ENCODE measurements at places on chromosomes 3 and 15.

DNA sequence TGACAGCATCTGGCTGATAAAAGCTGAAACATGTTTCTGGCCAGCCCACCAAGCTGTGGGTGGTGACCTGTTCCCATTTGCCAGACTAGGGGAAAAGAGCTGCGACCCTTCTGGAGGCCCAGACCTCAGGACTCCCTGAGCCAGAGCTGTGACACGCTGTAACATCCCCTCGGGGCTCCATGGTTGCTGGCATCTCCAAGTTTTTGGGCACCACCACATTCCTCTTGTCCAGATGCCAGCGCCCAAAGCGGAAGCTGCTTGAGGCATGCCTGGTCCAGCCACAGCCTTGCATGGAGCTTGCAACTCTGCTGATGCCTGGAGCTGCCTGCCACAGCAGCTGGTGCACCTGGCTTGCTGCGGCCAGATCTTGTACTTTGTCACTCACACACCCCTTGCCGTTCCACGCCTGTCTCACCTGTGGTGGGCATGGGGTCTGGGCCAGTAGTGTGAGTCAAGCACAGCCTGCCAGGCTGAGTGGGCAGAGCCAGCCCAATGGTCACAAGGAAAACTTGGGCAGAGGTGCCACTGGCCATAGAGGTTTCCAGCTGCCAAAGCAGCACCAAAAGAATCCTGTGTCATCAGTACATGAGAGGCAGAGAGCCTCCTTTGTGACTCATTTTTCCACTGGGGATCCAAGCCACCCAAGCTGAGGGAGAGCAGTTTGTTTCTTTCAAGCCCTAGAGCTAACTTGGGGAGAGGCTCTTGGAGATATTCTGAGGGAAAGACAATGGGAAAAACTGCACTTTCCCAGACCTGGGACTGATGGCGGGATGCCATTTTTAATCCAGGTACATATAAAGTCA, 45.7 kb upstream of the PTX3 start:
- H3K4me1 ChIP-seq = no peaks in the 10 kb centered on the region
- no peak overlapping the region for H3K4me3 ChIP-seq
- H3K27me3 ChIP-seq = no peaks in the 10 kb centered on the region

DNA sequence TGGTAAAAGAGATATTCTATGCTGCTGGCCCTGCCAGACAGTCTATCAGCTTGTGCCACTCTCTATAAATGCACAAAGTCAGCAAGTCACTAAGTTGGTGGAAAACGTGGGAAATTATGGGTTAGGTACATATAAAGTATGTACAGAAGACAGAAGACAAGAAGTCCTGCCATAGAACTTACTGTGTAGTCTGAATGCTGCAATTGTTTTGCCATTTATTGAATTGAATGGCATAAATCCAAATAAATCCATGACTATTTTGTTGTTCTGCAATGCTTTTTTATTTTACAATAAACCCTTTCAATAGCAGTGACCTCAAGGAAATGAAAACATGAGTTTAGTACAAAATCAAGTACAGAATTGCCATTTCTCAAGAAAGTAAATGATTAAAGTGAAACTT, 34.1 kb upstream of the TM4SF1 start:
- DNase-seq = no peak
- no peak overlapping the region for H3K27ac ChIP-seq
- H3K27me3 ChIP-seq = no peaks in the 10 kb centered on the region
- H3K4me1 ChIP-seq = no peaks in the 10 kb centered on the region
- no peaks in the 10 kb centered on the region for H3K36me3 ChIP-seq

GRCh38 chr3:169342652-169343505, 320.6 kb downstream of the MECOM start:
- H3K27ac ChIP-seq = no peak overlapping the region
- no peaks in the 10 kb centered on the region for H3K27me3 ChIP-seq
- DNase-seq = no peak
- no peaks in the 10 kb centered on the region for H3K4me1 ChIP-seq
- no peaks in the 10 kb centered on the region for H3K36me3 ChIP-seq
- no peak overlapping the region for H3K4me3 ChIP-seq

DNA sequence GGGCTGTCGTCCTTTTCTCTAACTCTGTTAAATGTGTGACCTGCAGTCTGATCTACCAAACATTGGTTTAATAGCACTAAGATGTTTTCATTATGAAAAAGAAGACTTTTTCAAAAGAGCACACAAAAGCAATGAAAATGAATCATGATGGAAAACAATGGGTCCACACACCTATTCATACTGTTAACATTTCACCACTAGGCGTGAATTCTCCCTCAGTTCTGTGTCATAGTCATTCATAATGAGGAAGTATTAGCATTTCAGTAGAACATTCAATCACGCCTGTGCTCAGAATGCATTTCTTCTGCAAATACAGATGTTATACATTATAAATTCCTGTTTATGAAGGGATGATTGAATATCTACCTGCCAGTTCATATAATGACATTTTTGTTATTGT, 35.9 kb downstream of the EIF4E3 start:
- peaks cover 71% of the 10 kb centered on the region for H3K4me1 ChIP-seq
- H3K4me3 ChIP-seq = no peak overlapping the region
- H3K27ac ChIP-seq = no peak overlapping the region
- H3K36me3 ChIP-seq = peaks cover 17% of the 10 kb centered on the region
- DNase-seq = no peak
- no peaks in the 10 kb centered on the region for H3K27me3 ChIP-seq

DNA sequence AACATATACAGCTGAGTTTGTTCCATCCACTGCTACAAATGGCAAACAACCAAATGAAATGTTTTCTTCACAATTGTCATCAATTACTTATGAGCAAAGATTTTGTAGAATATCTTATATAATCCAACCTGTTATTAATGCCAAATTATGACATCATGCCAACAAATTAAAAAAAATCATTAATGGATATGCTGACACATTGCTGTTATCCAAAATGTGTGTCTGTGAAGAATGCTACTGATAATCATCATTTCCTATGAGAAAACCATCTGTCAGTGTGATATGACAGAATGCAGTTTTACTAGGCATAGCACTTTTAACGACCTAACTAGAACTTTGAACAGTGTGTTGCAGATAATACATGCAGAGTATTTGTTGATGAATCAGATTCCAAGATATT, 556.5 kb upstream of the KCNMB2 start:
- H3K27ac ChIP-seq = no peak overlapping the region
- H3K27me3 ChIP-seq = no peaks in the 10 kb centered on the region
- no peaks in the 10 kb centered on the region for H3K36me3 ChIP-seq
- no peak for DNase-seq
- no peak overlapping the region for H3K4me3 ChIP-seq

- peak overlapping the region; percentile 70 for H3K27ac ChIP-seq
- H3K4me3 ChIP-seq = no peak overlapping the region
- H3K27me3 ChIP-seq = no peaks in the 10 kb centered on the region
- H3K4me1 ChIP-seq = peaks cover 57% of the 10 kb centered on the region
- H3K36me3 ChIP-seq = peaks cover 44% of the 10 kb centered on the region
Observed at GRCh38 chr3:64668582-64669510, 19.0 kb downstream of the ADAMTS9 start.

DNA sequence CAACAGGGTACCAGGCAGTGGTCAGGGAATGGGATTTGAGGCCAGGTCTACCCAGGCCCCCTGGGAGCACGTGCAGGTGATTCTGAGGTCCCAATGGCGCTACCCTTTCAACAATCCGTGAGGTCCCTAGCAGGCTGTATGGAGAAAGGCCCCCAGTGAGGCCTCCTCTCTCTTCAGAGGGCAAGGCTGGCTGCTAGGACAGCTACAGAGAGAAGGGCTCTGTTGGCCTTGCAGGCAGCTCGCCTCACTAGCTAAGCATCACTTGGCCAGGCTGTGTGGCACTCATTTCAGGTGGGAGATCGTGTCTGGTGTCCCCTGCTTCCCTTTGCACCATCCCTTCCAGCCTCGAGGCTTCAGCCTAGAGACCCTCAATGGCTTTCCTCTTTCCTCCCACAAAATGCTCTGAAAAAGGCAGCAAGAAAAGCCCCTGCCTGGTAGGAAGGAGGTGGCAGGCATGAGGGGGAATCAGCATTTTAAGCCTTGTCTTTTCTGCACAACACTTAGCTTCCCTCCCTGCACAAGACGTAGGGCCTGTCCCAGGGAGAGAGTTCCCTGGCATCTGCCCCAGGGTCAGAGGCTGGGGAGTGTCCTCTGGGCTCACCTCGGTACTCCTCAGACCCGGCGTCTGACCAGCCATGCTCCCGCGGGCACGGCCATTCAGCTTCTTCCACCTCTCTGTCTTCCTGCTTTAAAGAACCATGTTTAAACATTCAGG, 111.8 kb downstream of the ASB7 start:
- H3K27me3 ChIP-seq = no peaks in the 10 kb centered on the region
- no peaks in the 10 kb centered on the region for H3K36me3 ChIP-seq
- DNase-seq = no peak
- no peak overlapping the region for H3K27ac ChIP-seq
- H3K4me1 ChIP-seq = peaks cover 16% of the 10 kb centered on the region

DNA sequence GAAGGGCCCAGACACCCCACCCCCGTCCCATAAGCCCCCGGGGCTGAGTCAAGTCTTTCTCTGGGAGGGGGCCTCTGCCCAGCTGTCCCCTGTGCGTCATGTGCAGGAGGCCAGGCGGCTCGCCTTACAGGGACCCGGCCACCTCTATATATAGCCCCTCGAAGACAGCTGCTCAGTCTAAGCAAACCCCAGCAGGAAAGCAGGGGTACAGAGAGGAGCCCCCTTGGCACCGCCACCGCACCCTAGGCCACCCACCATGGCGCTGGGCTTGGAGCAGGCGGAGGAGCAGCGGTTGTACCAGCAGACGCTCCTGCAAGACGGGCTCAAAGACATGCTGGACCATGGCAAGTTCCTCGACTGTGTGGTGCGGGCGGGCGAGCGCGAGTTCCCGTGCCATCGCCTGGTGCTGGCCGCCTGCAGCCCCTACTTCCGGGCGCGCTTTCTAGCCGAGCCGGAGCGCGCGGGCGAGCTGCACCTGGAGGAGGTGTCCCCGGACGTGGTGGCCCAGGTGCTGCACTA, at the start of gene KLHL40:
TSS of gene KLHL40 (plus strand) at position 175 of the 519 bp plus-strand sequence. CDS start at position 257, 82 bp downstream.
- H3K4me3 ChIP-seq = peak within 1 kb of the TSS; percentile 45
- H3K27ac ChIP-seq = peak within 1 kb of the TSS; percentile 39
- no peaks in the 10 kb centered on the region for H3K36me3 ChIP-seq
- no peaks in the 10 kb centered on the region for H3K27me3 ChIP-seq

DNA sequence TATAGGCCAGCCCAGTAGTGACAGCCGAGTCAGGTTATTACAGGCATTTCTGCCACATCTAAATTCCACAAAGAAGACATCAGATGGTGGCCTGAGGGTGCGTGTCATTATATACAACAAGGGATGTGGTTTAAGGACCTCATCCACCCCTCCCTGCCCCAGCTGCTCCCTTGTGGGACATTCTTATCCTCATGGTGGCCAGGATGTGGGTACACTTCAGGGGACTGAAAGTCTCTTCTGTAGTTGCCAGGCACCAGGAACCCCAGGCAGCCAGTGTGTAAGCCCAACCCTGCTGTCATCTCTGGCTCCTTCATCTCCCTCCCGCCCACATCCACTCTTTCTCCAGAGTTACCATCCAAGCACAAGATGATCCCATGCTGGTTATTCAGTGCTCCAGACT, 224.9 kb upstream of the TOPAZ1 start:
- H3K36me3 ChIP-seq = no peaks in the 10 kb centered on the region
- H3K4me1 ChIP-seq = peaks cover 4% of the 10 kb centered on the region
- H3K27ac ChIP-seq = no peak overlapping the region
- H3K27me3 ChIP-seq = peaks cover 15% of the 10 kb centered on the region

DNA sequence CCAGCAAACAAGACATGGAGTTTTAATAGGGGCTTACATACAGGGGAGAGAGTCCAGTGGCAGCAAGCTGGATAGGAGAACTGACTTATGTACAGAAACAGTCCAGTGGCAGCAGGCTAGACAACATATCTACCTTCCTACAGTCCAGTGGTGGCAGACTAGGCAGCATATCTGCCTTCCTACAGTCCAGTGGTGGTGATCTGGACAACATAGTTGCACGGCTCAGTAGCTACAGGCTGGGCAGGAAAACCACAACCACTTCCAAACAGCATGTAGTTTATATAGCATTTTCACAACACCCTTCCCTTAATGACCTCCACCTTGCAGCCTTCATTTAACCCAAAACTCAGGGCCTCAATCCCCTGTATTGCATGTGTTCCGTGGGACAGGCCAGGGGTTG, 181.3 kb upstream of the EIF1B start:
- H3K4me3 ChIP-seq = no peak overlapping the region
- H3K4me1 ChIP-seq = no peaks in the 10 kb centered on the region
- H3K36me3 ChIP-seq = no peaks in the 10 kb centered on the region
- no peaks in the 10 kb centered on the region for H3K27me3 ChIP-seq
- H3K27ac ChIP-seq = no peak overlapping the region

- H3K4me3 ChIP-seq = no peak overlapping the region
- H3K4me1 ChIP-seq = no peaks in the 10 kb centered on the region
- no peaks in the 10 kb centered on the region for H3K36me3 ChIP-seq
- H3K27me3 ChIP-seq = no peaks in the 10 kb centered on the region
- DNase-seq = no peak
- H3K27ac ChIP-seq = no peak overlapping the region
Observed at GRCh38 chr15:73826711-73827251, 46.6 kb upstream of the TBC1D21 start.

DNA sequence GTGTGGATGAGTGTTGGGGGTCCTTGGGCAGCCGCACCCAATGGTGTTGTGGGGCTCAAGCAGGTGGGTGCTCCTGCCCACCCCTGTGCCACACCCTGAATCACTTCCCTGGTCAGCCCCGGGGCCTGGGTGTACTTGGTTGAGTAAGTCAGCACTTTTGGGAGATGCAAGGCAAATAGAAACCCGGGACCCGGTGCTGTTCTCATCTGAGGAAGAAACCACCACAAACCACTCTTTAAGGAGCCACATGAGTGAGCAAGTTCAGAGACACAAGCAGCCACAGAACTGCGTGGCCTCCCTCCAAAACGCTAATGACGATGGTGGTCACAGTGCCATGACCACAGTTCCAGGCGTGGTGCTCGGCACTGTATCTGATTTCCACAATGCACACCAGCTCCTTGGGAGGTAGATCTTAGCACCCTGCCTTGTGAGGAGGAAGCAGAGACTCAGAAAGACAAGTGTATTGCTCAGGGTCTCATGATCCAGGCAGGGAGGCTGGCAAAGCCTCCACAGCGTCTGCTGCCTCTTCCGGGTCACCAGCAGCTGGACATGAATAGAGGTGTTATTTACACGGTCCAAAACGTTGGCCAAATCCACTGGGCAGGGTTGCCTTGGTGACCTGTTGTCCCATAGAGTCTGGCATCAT, 118.2 kb upstream of the ALDH1A3 start:
- H3K36me3 ChIP-seq = no peaks in the 10 kb centered on the region
- peak; percentile 79 for DNase-seq
- H3K4me1 ChIP-seq = no peaks in the 10 kb centered on the region
- H3K27ac ChIP-seq = no peak overlapping the region
- H3K27me3 ChIP-seq = no peaks in the 10 kb centered on the region

GRCh38 chr15:96142498-96142897, 188.0 kb upstream of the NR2F2 start:
- H3K4me3 ChIP-seq = no peak overlapping the region
- no peaks in the 10 kb centered on the region for H3K4me1 ChIP-seq
- H3K36me3 ChIP-seq = no peaks in the 10 kb centered on the region
- no peak for DNase-seq
- no peaks in the 10 kb centered on the region for H3K27me3 ChIP-seq
- H3K27ac ChIP-seq = no peak overlapping the region

DNA sequence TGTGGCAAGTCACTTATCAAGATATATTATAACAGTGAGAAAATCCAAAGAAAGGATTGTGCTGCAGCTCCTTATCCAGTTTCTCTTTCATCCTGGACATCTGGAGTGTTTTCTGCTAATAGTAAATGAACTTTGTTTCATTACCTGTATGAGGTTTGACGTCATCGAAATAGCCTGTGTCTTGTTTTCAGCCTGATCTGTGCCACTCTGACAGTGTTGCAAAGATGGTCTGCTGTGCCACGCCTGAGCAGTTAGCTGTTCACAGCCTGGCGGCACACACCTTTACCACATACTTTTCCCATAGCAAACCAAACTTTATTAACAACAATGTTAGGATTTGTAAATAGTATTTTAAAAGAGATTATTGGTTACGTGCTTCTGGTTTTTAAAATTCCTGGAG, 34.0 kb downstream of the YEATS2 start:
- no peaks in the 10 kb centered on the region for H3K4me1 ChIP-seq
- no peak for DNase-seq
- H3K36me3 ChIP-seq = peaks cover 4% of the 10 kb centered on the region
- no peaks in the 10 kb centered on the region for H3K27me3 ChIP-seq
- no peak overlapping the region for H3K4me3 ChIP-seq

All from esophagus muscularis mucosa (tissue), 4 donors.